ENCODE measurements at places on chromosomes 11 and 22.

DNA sequence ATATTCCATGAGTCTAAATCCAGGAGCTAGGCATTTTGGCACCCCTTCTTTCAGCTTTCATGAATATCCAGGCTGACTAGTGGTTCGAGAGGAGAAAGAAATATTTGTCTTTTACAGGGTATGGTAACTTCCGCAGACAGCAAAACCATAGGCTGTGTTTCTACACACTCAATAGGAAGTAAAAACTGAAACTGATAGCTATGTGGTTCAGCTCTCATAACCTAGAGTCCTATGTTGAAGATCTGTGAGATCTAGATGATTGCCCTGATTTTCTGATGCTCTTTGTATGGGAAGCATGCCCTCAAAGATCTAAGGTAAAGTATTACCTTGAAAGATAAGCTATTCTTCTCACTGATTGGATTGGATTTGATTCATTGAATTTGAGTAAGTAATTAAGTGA, 118.3 kb downstream of the CD44 start:
- DNase-seq, result no peak

DNA sequence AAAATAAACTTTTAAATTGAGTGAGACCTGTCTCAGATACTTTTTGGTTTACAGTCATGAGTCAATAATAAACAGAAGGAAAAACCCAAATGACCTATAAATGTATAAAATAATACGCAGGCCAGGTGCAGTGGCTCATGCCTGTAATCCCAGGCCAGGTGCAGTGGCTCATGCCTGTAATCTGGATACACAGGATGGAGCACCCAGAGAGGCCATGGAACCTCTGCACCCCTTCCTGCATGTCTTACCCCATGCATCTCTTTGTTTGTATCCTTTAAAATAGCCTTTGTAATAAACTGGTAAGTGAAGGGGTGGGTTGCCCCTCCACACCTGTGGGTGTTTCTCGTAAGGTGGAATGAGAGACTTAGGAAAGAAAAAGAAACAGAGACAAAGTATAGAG, 8.9 kb upstream of the PLAAT4 start:
- no peak for DNase-seq

DNA sequence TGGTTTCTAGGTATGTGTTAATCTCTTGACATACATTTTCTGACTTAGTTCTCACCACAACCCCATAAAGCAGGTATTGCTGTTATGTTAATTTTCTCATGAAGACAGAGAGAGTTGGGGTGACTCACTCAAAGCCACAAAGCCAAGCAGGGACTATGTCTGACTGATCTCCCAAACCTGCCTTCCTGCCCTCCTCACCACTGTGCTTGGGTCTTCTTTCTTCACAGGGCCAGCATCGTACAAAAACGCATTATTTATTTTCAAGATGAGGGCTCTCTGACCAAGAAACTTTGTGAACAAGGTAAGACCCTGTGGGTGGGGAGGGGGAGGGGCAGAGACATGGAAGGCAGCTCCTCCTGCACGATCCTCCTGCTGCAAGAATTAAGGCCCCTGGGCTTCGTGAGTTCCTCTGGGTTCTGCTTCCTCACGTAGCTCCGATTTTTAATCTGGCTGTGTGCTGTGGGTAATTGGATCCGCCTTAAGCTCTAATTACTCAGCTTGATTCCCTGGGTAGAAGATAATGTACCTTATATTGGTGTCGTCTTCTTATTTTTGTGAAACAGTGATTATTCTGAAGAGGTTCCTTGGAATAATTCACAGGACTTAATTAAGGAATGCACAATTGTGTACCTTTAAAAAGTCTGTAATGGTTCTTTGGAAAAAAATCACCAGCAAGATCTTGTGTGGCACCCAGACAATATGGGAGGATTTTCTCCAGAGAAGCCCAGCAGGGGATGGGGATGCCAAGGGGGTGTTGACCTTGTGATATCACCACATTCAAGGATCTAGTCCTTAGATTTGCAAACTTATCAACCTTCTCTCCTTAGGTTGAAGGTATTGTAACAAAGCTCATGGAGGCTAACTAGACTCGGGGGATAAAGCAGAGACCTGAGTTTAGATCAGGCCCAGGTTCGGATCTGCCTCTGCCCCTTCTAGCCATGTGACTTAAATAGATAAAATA, 112.9 kb downstream of the SPON1 start:
- no peak for DNase-seq

- DNase-seq, result no peak
Measured at GRCh38 chr11:132626446-132626845, 905.9 kb downstream of the OPCML start.

DNA sequence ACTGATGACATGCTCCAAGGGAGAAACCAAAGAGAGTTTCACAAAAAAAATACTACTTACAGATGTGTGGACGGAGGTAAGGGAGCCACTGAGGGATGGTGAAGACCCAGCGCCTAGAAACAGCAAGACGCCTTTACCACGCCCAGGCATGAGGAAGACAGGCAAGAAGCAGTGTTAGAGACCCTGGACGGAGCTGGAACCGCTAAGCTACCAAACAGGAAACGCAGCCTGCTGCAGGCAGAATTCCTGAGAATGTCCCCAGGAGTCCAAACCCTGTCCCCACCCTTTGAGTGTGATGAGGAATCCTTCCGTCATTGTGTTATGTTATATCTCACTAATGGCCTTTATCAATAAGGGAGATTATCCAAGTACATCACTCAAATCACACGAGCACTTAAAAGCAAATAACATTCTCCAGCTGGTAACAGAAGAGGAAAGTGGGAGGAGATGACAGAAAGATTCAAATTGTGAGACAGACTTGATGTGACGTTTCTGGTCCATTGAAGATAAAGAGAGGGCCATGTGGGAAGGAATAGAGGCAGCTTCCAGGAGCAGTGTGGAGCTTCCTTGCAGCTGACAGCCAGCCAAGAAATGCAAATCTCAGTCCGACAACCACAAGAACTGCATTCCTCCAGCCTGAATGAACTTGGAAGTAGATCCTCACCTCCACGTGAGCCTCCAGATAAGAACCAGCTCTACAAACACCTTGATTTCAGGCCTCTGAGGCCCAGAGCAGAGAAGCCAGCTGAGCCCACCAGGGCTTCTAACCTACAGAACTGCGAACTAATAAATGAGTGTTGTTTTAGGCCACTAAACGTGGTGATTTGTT, 19.1 kb downstream of the FAM181B start:
- no peak for DNase-seq

GRCh38 chr11:60500276-60500910, 7.8 kb downstream of the MS4A12 start:
- no peak for DNase-seq

DNA sequence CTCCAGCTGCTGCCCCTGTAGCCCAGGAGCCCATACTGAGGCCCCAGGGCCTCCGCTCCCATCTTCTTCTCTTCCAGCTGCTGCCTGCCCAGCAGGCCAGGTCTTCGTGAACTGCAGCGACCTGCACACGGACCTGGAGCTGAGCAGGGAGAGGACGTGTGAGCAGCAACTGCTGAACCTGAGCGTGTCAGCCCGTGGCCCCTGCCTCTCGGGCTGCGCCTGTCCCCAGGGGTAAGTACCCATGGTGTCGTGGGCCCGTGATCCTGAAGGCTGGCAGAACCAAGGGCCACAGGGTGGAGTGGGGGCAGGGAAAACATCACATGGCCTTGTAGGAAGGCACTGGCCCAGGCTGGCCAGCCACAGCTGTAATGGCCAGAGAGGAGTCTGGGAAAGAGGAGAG, 31.2 kb downstream of the OTOG start:
- no peak for DNase-seq

DNA sequence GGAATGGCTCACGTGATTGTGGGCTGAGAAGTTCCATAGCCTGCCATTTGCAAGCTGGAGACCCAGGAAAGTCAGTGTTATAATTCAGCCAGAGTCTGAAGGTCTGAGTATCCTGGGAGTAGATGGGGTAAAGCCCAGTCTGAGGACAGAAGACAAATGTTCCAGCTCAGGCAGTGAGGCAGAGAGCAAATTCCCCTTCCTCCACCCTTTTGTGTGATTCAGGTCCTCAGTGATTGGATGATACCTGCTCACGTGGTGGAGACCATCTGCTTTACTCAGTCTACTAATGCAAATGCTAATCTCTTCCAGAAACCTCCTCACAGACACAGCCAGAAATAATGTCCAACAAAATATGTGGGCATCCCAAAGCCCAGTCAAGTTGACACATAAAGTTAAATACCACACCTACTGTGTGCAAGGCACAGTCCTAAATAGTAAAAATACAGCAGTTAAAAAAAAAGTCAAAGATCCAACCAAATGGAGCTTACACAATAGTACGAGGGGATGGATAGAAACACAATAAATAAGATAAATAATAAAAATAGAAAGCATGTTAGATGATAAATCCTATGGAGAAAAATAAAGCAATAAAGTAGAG, 13.2 kb upstream of the APOL6 start:
- DNase-seq, result no peak

DNA sequence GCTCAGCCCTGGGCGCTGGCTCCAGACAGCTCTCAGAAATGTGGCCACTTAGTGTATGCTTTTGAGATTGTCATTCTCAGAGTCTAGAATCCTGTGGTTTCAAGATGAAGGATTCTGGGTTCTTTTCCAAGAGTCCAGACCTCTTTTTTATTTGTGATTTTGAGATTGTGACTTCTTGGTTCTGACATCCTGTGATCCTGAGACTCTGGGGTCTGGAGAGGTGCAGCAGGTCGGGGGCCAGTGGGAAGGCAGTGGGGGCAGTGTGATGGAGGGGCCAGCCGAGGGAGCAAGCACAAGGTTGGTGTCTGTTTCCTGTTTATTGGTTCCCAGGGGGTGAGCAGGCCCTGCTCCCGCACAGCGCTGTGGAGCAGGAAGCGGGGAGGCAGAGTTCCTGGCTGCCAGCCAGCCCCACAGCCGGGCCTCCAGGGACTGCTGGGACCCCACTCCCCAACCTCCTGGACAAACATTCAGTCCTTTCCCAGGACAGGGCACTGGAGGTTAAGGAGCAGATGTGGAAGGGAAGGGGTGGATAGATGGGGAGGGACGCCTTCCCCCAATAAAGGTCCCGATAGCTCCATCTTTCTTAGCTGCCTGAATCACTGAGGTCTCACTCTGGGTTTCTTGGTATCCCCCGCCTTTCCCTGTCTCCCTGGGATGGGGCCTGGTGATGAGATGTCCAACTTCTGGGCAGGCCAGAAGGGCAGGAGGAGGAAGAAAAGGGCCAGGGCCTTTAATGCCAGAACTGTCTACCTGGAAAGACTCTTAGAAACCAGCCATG, 13.7 kb downstream of the ARHGEF17 start:
- DNase-seq, result no peak

GRCh38 chr11:28058333-28058732, 49.6 kb downstream of the KIF18A start:
- no peak for DNase-seq

DNA sequence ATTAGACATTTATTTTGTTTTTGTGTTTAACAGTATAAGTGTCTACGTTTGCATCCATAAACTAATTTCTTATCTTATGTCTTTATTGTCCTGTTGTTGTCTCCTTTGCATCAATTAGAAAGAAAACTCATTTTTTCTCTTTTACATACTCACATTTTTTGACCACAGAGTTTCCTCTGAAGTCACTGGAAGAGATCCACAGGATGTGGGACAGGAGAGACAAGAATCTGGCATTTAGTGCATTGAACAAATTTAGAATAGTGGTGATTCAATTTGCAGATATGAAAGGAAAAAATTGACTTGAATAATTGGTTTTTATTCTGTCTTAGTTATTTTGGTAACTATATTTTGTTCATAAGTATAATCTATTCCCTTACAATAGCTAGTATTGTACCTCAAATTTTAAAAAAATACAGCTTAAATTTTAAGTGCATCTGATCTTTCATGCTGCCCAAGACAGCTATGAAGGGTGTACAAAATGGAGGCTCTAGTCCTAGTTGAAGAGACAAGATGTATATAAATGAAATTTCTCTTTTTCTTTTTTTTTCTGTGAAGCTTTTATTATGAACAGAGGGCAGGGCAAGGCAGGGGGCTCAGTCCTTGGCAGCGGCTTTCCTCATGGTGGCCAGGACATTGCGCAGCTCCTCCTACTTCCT, 24.4 kb downstream of the HORMAD2 start:
- DNase-seq, result no peak

- no peak for DNase-seq
Measured at GRCh38 chr22:42275970-42276369, 5.5 kb upstream of the TCF20 start.

DNA sequence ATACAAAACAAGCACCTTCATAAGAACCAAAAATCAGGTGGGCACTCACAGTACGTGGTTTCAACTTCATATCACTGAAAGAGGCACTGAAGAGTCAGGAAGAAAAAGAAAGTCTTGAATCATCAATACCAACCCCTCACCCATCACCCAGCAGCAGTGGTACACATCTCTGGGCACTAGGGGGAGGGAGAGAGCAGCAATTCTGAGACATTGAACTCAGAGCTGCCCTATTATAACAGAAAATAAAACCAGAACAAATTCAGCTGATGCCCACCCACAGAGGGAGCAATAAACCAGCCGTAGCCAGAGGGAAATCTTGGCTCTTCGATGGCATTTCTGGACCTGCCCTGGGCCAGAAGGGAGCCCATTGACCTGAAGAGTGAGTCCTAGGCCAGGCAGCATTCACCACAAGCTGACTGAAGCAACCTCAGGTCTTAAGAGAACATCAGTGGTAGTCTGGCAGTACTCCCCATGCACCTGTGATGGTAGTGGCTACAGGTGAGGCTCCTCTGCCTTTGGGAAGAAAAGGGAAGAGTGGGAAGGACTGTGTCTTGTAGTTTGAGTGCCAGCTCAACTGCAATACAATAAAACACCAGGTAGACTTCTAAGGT, 42.2 kb upstream of the FAM181B start:
- DNase-seq, result no peak

- DNase-seq, result no peak
Measured at GRCh38 chr22:17190702-17191101, 28.5 kb downstream of the ADA2 start.

GRCh38 chr11:69274531-69275016, 19.4 kb upstream of the MYEOV start:
- no peak for DNase-seq

DNA sequence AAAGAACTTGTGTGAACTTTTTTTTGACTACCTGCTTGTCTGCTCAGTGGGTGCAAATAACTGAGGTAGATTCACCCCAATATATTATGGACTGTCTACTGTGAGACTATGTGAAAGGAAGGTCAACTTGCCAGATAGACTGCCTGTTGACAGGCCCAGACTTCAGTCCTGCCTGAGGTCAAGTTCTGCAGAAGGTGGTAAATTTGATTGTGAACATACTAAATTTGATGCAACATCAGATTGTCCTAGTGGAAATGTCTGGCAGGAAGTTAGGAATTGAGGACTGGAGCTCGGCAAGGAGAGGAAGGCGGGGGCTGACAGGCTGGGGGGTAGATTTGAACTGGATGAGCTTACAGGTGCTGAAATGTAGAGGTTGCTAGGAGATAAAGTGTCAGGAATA, 140.7 kb downstream of the TTC28 start:
- no peak for DNase-seq

GRCh38 chr11:43021466-43021865, 290.3 kb upstream of the API5 start:
- no peak for DNase-seq

DNA sequence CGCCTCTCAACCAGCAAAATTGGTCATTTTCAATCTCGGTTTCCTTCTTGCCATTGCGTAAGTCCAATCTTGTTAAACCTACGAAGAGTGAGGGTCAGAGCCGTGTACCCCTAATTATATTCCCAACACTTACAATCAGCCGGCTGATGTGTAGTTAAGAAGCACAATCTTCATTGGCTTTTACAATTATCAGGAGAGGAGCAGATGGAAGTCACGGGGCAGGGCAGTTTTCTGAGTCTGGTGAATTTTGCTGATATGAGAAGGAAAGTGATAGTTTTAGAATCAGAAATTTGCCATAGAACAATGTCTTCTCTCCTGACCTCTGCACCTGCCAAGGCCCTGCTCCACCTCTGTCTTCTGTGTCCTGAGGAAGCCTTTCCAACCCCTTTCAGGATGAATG, 35.0 kb upstream of the ATXN10 start:
- DNase-seq, result no peak

GRCh38 chr11:111176603-111177002, 68.9 kb upstream of the POU2AF2 start:
- DNase-seq, result no peak
